ENCODE measurements at places on chromosomes 3 and 15.

DNA sequence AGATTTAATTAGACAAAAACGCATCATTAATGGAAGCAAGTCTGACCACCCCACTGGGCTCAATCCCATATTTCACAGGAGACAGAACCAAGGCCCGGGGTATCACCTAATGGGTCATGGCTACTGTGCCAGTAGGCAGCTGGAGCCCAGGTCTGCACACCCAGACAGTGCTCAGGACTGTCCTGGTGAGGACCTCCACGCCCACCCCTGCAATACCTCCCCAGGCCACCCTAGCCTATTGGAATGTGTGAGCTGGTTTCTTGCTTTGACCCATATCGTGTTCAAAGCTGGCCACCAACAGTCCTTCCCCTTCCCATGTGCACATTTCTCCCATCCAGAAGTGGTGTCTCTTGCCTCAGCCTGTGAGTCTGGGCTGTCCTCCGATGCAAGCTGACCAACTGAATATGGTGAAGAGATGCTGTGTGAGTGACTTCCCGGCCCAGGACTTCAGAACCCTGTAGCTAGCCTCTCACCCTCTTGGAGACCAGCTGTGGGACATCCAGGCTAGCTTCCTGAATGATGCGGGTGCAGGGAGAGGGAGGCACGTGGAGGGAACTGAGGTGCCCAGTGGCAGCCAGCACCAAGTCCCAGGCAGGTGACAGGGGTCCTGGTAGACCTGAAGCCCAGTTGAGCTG lies 19.1 kb downstream of the SLC6A20 start:
- DNase-seq = no peak

DNA sequence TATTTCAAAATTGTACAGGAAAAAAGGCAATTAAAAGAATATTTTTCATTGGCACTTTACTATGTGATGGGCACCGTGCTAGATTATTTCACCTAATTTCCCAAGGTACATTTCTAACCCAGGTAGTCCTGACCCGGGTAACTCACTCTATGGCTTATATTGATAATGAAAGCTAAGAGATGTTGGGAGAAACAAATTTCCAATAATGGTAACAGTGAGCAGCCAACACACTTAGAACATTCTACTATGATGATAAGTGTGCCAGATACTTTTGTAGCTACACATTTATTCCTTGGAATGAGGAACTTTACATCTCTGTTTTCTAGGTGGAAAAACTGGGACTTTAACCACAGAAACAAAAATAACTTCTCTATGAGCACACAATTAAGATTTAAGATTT lies 7.5 kb downstream of the CCNL1 start:
- DNase-seq = no peak

DNA sequence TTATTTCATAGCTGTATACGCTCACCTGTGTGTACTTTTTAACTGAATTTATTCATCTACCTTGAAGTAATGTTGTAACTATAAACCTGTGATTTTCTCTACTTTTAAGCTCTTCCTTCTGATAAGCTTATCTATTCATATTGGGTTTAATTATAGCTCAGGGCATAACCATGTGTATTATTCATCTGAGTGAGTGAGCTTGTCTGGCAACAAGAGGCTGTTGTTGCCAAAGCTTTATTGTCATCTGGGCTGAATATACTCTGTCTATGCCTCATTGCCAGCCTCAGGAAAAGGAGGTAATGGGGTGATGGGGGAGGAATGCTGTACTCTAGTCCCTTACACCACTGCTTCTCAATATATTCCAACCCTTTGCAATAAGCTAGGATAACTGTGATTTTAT lies 292.4 kb downstream of the UBE2E2 start:
- DNase-seq = no peak

- no peak for DNase-seq
These were observed 58.1 kb upstream of the MCF2L2 start for GRCh38 chr3:183486472-183486871.

DNA sequence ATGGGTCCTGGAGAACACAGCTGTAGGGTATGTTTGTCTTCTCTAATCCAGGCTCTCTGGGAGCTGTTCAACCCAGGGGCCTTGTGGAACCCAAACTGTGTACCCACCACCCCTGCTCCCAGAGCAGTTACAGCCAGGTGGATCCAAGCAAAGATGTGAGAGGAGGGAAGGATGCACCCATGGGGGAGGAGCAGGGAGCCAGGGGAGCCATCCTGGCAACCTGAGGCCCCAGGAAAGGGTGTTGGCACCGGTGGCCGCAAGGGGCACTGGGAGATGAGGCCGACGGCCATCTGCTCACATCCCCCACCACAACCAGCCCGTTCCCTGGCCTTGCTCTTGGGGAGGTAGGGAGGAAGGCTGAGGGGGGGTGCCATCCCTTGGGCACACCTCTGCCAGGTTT lies 43.2 kb downstream of the CMTM6 start:
- no peak for DNase-seq

- no peak for DNase-seq
These were observed 139.3 kb downstream of the STT3B start for GRCh38 chr3:31671976-31672375.

DNA sequence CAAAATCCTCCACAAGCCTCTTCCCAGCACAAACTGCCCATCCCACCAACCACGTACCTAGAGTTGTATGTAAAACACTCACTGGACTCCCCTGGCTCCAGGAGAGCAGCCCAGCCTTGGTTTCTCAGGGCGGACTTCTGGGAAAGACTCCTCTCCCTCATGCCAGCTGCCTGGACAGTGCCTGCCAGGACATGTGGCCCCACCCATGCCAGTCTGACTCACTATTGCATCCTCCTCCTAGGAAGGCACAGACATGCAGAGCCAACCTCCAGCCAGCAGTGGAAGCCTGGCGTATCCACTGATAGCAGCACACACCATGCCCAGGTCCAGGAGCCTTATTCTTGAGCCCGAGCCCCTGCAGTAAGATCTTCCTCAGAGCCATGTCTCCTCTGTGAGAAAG lies 8.6 kb downstream of the PKM start:
- DNase-seq = no peak

GRCh38 chr3:194999491-194999890 lies 271.5 kb downstream of the XXYLT1 start:
- no peak for DNase-seq

DNA sequence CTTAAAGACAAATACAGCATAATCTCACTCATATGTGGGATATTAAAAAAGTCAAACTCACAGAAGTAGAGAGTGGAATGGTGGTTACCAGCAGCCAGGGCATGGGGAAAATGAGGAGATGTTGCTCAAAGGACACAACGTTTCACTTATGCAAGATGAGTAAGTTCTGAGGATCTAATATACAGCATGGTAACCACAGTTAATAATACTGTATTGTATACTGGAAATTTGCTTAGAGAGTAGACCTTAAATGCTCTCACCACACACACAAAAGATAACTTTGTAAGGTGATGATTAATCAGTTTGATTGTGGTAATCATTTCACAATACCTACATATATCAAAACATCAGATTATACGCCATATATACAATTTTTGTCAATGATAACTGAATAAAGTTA lies 60.0 kb downstream of the MYH15 start:
- no peak for DNase-seq

DNA sequence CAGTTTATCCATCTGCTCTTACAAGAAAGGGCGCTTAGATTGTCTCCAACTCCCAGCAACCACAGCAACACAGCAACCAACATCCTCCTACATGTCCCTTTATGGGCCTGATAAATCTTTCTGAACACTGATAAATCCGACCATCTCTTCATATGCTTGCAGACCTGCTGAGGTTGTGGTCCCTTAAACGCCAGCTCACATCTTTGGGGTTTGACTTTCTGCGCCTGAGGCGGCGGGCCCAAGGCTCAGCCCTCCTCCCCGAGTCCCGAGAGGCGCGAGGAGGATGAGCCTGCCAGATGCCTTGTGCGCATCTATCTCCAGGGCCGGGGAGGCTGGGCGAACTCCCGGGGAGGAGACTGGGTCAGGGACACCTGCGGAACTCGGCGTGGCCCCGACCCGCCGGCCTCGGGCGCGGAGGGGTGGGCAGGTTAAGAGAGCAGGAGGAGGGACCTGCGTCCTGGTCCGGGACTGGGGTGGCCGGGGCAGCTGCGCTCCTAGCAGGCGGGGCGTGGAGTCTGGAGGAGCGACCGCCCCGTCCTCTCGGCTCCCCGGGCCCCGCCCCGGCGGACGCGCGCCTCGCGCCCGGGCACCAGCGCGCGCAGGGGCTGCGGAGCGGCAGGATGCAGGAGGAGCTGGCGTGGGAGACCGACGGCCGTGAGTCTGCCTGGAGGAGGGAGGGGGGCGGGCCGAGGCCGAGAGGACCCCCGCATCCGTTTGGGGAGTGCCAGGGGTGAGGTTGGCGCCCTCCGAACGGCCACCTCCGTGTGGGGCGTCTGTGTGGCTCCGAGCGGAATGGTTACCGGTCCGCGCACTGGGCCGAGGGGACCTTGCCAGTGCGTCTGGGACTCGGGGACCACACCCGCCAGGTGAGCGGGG lies at the start of gene ANKDD1A:
Gene ANKDD1A, plus strand, starts transcription at position 592 of the 876 bp plus-strand sequence. Its CDS starts 29 bp downstream, at position 621.
- peak; percentile 47 for DNase-seq

GRCh38 chr15:78280319-78281072 lies 16.1 kb downstream of the DNAJA4 start:
- DNase-seq = no peak

GRCh38 chr15:79519628-79520027 lies 87.5 kb downstream of the MINAR1 start:
- DNase-seq = no peak

DNA sequence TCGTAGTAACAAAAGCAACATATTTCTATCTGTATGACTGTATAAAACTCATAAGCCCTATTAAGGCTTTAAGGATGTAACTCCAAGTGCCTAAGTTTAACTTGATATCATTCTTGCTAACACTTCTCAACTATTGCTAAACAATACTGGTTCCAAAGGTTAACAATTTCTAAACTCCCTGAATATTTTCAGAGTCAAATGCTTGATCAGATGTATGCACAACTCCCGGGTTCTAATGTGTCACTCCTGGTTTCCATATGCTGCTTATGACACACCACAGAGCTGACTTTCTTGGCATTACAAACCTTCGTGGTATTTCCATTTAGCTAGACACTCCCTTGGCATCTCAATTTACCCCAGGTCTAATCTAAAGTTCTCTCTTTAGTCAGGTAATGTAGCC lies 26.3 kb downstream of the DZIP1L start:
- DNase-seq = no peak

- no peak for DNase-seq
These were observed 25.6 kb upstream of the NLGN1 start for GRCh38 chr3:173371848-173372487.

DNA sequence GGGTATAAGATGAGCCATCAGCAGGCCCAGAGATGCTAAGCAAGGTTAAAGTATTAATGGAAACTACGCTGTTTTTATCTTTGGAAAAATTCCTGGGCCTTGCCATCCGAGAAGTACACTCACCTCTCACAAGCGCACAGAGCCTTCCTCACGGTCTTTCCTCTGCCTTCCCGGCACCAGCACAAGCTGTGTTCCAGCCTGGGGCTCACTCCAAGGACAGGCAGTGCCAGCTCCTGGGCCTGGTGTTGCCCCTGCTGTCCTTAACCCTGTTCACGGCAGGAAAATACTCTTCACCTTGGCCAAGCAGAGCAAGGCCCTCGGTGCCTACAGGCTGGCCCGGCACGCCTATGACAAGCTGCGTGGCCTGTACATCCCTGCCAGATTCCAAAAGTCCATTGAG lies 14.3 kb upstream of the RHO start:
- DNase-seq = no peak

GRCh38 chr15:22944651-22945050 lies 35.5 kb downstream of the CYFIP1 start:
- DNase-seq = no peak

DNA sequence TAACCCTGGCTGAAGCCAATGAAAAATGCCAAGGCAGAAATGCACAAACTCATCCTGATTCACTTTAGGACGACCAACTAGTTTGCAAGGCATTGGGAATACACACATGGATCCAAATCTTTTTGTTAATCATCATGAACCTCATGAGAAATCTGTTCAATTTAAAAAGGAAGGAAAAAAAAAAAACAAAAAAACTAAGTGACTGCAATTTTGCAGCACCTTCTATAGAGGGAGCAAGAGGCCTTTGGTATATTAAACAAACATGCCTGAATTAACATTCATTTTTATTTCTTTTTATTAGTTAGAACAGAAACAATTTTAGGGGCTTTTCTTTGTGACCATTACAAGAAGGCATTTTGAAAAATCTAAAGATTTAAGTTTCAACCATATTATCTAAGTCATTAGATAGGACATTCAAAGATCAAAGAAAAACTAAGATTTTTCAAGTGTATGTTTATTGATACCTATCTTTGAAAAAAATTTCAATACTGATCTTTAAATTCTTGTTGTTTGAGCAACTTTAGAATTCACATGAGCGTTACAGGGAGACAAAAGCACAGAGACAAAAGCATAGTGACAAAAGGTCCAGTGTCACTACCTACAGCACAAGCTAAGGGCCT lies 182.4 kb downstream of the CBLB start:
- peak; percentile 44 for DNase-seq

DNA sequence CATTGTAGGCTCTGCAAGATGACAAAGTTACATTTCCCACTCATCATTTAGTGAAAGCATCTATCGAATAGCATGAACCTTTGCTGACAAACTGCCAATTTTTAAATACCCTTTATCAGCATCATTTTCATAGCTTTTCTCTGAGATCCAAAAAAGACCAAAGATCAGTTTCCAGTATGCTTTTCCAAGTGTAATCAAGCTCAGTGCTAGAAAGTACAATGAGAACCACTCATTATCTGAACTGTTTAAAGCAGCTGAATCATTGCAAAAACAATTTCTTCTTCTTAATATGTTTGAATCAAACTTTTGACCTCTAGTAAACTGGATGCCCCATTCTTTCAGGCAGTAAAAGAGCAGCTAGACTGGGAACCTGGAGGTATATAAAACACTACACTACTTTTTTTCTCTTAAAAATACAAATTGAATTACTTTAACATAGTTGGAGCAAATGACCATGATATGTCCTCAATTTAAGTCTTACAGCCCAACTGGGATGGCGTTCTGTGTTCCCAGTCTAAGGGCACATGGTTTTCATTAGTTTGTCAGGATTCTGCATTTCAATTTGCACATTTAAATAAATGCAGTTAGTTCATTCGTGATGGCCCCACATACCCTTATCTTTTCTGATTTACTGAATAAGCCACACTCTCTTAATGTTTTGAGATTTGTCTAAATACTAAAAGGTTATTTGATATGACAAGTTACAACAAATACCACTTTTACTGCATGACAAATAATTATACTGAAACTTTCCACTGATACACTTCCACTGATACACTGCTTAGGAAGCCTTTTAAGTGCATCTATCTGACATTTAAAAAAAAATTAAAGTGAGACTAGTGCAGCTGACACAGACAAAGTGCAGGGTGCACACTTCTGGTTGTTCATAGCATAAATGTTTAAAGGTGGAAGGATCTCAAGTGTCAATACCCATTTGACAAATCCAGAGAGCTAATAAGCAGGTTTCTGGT lies 146.0 kb upstream of the FRMD4B start:
- DNase-seq = no peak

GRCh38 chr3:170751083-170751898 lies 118.7 kb downstream of the RPL22L1 start:
- no peak for DNase-seq

GRCh38 chr3:2958551-2958950 lies 151.6 kb downstream of the IL5RA start:
- DNase-seq = no peak

Data from hematopoietic multipotent progenitor cell (in vitro differentiated cells).